Upper lobe of right lung (tissue), 1 donor: ENCODE measurements at places on chromosomes 6 and 20. TPM values are rescaled to one million over a fixed set of nuclear protein-coding genes. Genes with fewer than 3 reads are reported as not detected.

- DNase-seq: no peak
- peak overlapping the region; percentile 81 for H3K27ac ChIP-seq
- no peaks in the 10 kb centered on the region for H3K36me3 ChIP-seq
Observed at GRCh38 chr6:134372603-134373281, 54.8 kb upstream of the SGK1 start.

- peak within 1 kb of the TSS; percentile 72 for H3K27ac ChIP-seq
- peaks cover 11% of the 10 kb centered on the region for H3K4me1 ChIP-seq
- H3K36me3 ChIP-seq: no peaks in the 10 kb centered on the region
- DNase-seq: peak; percentile 95
Observed at GRCh38 chr6:53794720-53795339, at the start of gene LRRC1. LRRC1 (plus strand) TSS chr6:53795005; CDS start chr6:53795257, 252 bp downstream.

- peaks cover 7% of the 10 kb centered on the region for H3K4me1 ChIP-seq
- peak overlapping the region; percentile 75 for H3K4me3 ChIP-seq
- no peak for DNase-seq
Observed at GRCh38 chr6:21593927-21594415, 420 bp downstream of the SOX4 start.

Gene SLC17A3
- not detected for total RNA-seq

- no peak overlapping the region for H3K4me3 ChIP-seq
- no peak for DNase-seq
- H3K4me1 ChIP-seq: no peaks in the 10 kb centered on the region
- no peaks in the 10 kb centered on the region for H3K27me3 ChIP-seq
- no peaks in the 10 kb centered on the region for H3K36me3 ChIP-seq
- no peak overlapping the region for H3K27ac ChIP-seq
Observed at GRCh38 chr20:7383216-7383615, 557.0 kb downstream of the HAO1 start.

Gene GHRH
- not detected for total RNA-seq

Gene B3GALT4
- 16.8 TPM for total RNA-seq

- peak overlapping the region; percentile 39 for H3K27ac ChIP-seq
- no peaks in the 10 kb centered on the region for H3K27me3 ChIP-seq
- no peaks in the 10 kb centered on the region for H3K36me3 ChIP-seq
- no peak for DNase-seq
Observed at GRCh38 chr6:27156874-27157458, 90.5 kb upstream of the PRSS16 start.

Gene NKAIN4
- total RNA-seq: not detected

Gene SLC32A1
- not detected for total RNA-seq

- H3K27me3 ChIP-seq: no peaks in the 10 kb centered on the region
- no peaks in the 10 kb centered on the region for H3K36me3 ChIP-seq
- H3K27ac ChIP-seq: no peak overlapping the region
- no peaks in the 10 kb centered on the region for H3K4me1 ChIP-seq
- no peak for DNase-seq
- H3K4me3 ChIP-seq: no peak overlapping the region
Observed at GRCh38 chr6:134954272-134955000, 4.5 kb upstream of the ALDH8A1 start.

Gene RAB44
- 0.96 TPM for total RNA-seq

- H3K4me1 ChIP-seq: no peaks in the 10 kb centered on the region
- no peaks in the 10 kb centered on the region for H3K27me3 ChIP-seq
- DNase-seq: no peak
- H3K27ac ChIP-seq: no peak overlapping the region
- H3K4me3 ChIP-seq: no peak overlapping the region
- H3K36me3 ChIP-seq: peaks cover 48% of the 10 kb centered on the region
Observed at GRCh38 chr20:36614781-36615557, 9.4 kb downstream of the RAB5IF start.

Gene MANEA
- 10.6 TPM for total RNA-seq

Gene VSX1
- not detected for total RNA-seq

DNA sequence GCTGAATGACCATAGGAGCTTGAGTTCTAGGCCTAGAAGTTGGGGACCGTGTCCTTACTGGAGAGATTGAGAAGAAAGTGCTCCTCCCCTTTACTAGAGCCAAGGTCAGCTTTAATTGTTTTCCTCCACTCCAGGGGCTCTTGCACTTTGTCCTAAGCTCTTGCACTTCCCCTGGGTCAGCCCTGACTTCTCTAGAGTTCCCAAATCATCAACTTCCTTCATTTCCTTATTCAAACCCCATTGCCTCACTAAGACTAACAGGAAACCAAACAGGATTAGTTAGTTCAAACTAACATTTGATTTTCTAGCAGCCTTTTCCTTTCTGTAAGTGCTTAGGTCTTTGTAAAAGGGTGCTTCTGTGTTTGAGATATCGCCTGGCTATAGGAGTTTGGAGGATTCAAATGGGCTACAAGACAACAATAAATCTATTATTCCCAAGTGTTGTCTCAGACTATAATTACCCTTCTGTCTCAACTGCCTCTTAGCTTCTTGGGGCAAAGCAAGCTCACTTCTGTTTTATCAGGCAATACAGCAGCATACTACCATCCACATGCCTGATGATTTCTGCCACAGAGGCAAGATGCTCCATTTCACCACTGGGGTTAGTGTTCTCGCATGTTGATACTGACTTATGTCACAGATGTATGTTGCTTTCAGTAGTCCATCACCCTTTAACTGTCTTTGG, 12.8 kb upstream of the DTNBP1 start:
- H3K4me1 ChIP-seq: no peaks in the 10 kb centered on the region
- no peaks in the 10 kb centered on the region for H3K36me3 ChIP-seq
- no peaks in the 10 kb centered on the region for H3K27me3 ChIP-seq
- DNase-seq: no peak
- H3K27ac ChIP-seq: no peak overlapping the region

DNA sequence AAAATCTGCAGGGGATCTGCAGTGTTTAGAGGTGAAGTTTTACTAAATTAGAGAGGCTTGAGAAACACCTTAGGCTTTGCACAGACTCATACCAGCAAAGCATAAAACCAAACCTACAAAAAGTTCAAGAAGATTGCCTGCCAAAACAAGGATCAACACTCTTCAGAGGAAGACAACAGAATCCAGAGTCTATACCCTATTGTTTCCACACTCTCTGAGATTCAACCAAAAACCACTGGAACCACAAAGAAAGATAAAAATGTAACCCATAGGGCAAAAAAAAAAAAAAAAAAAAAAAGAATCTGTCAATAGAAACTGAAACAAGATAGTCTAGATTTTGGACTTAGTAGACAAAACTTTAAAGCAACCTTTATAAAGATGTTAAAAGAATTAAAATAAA, 102.7 kb downstream of the ANKRD60 start:
- no peak overlapping the region for H3K27ac ChIP-seq
- H3K4me1 ChIP-seq: no peaks in the 10 kb centered on the region
- no peak overlapping the region for H3K4me3 ChIP-seq
- no peaks in the 10 kb centered on the region for H3K27me3 ChIP-seq
- no peaks in the 10 kb centered on the region for H3K36me3 ChIP-seq

GRCh38 chr6:34243131-34243771, 5.6 kb downstream of the SMIM29 start:
- H3K27me3 ChIP-seq: no peaks in the 10 kb centered on the region
- no peak overlapping the region for H3K27ac ChIP-seq
- peak; percentile 15 for DNase-seq
- no peak overlapping the region for H3K4me3 ChIP-seq
- peaks cover 20% of the 10 kb centered on the region for H3K4me1 ChIP-seq

Gene DNAJC5
- total RNA-seq: 49.8 TPM

DNA sequence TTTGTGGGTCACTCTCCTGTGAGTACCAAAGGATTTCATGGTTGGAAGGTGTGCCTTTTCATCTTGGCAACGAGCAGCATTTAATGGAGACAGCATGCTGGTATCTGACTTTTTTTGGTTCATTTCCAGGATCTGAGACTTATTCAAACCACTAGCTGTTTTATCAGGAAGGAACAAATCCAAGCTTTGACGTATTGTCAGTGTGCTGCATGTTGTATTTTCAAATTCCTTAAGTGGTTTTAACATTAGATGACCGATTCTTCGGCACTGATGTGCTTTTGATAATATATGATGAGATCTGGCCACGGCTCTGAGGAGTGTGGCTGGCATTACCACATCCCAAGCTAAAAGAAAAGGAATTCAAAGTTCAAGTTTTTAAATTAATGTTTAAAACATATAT, 6.4 kb downstream of the RMND1 start:
- no peaks in the 10 kb centered on the region for H3K27me3 ChIP-seq
- peaks cover 22% of the 10 kb centered on the region for H3K4me1 ChIP-seq
- no peaks in the 10 kb centered on the region for H3K36me3 ChIP-seq
- no peak overlapping the region for H3K4me3 ChIP-seq

- no peak overlapping the region for H3K4me3 ChIP-seq
- no peak for DNase-seq
- H3K36me3 ChIP-seq: no peaks in the 10 kb centered on the region
- no peaks in the 10 kb centered on the region for H3K27me3 ChIP-seq
- no peaks in the 10 kb centered on the region for H3K4me1 ChIP-seq
- no peak overlapping the region for H3K27ac ChIP-seq
Observed at GRCh38 chr6:167235005-167235404, 56.1 kb upstream of the UNC93A start.

Gene HINT3
- 27.9 TPM for total RNA-seq

Gene AK9
- 8.8 TPM for total RNA-seq

Gene GPLD1
- total RNA-seq: 3.1 TPM

DNA sequence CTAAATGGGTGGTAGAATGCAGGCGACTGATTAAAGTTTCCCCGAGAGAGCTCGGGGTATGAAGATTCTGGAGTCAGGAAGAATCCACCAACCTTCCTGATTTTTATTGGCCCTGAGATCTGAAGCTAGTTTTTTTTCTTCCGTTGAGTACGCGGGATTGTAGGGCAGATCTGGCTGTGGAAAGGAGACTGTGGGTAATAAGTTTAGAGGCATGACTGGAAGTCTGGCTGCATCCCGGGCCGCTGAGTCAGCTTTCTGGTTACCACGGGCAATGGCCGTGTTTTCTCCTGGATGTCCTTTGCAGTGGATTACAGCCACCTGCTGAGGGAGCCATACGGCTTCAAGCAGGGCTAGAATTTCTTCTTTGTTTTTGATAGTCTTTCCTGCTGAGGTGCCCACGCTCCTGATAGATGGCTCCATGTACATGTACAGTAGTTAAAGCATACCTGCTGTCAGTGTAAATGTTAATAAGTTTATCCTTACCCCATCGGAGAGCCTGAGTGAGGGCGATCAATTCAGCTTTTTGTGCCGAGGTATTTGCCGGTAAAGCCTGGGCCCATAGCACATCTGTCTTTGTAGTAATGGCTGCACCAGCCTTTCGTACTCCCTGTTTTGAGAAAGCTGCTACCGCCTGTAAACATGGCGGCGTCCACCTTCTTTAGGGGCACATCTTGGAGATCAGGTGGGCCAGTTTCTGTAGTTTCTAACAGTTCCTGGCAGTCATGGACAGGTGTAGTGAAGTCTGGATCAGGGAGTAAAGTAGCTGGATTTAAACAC, 154.0 kb downstream of the TRIM27 start:
- no peak for DNase-seq
- no peaks in the 10 kb centered on the region for H3K4me1 ChIP-seq
- H3K27me3 ChIP-seq: peaks cover 99% of the 10 kb centered on the region
- no peak overlapping the region for H3K27ac ChIP-seq
- H3K36me3 ChIP-seq: no peaks in the 10 kb centered on the region
